ENCODE measurements at places on chromosomes 3 and 15.

DNA sequence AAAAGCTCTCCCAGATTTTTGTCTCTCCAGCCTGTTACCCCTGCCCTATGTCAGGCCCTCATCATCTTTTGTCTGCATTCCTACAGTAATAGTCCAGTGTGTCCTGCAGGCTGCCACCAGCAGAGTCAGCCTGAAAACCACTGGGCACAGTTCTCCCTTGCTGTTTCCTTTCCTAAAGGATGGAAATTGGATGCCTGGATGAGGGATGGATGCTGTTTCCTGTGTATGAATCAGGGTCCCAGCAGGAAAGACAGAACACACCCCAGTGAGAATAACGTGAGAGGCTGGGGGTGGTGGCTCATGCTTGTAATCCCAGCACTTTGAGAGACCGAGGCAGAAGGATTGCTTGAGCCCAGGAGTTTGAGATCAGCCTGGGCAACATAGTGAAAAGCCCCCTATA, 3.3 kb upstream of the SNX33 start:
- no peak for DNase-seq

DNA sequence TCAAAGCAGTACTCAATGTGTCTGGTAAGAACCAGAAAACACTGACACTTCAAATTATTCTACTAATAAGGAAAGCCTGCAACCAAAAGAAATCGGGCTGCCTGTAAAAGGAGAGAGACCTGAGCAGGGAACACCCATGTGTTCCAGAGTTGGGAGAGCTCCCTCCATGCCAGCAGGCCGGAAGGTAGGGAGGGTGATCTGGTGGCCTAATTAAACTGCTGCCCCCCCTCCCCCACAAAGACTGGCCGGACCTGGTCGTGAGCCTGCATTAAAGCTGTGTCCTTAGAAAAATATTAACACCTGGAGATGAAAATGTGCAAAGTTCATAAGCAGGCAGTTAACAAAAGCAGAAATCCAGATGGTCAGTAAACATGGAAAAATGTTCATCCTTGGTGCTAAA, 170.6 kb upstream of the BHLHE40 start:
- no peak for DNase-seq

DNA sequence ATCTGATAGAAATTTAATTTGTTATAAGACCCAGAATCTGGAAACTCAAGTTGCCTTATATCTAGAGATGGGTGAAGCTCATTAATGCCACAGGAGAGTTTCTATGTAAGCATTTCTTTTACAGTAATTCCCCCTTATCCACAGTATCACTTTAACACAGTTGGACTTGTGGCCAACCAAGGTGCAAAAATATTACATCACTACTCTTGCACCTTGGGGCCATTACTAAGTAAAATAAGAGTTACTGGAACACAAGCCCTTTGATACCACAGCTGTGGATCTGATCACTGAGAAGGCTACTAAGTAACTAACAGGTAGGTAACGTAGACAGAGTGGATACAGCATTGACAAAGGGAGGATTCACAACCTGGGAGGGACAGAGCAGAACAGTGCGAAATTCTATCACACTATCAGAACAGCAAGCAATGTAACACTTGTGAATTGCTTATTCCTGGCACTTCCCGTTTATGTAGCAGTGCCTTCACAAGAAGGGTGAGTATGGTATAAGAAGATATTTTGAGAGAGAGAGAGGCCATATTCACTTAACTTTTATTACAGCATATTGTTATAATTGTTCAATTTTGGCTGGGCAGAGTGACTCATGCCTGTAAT, 33.9 kb upstream of the TOPBP1 start:
- no peak for DNase-seq

GRCh38 chr3:114582929-114583328, 289.1 kb downstream of the TIGIT start:
- no peak for DNase-seq

GRCh38 chr3:72724070-72724469, 124.2 kb downstream of the SHQ1 start:
- DNase-seq, result no peak

DNA sequence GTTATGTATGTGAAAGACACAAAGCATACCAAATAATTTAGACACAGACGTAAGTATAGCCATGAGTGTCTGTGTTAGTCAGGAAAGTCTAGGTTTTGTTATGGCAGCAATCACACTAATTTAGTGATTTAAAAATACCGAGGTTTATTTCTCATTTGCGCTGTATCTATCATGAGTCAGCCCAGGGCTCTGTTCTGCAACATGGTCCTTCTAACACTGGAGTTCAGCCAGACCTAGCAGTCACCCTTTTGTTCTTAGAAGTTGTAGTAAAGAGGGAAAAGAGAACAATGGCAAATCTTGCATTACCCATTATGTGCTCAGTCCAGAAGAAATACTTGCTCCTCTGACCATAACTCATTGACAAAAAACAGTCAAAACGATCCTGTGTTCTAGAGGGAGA, 311.5 kb downstream of the NLGN1 start:
- DNase-seq, result no peak
